ENCODE measurements at places on chromosomes 12 and 14.
A peak's percentile ranks its signal among the peaks of the same experiment; 100 is the strongest.

GRCh38 chr12:124848621-124849380 lies 14.9 kb downstream of the SCARB1 start:
- no peak for DNase-seq

- DNase-seq: no peak
These were observed 7.0 kb downstream of the ACSS3 start for GRCh38 chr12:81084811-81085350.

DNA sequence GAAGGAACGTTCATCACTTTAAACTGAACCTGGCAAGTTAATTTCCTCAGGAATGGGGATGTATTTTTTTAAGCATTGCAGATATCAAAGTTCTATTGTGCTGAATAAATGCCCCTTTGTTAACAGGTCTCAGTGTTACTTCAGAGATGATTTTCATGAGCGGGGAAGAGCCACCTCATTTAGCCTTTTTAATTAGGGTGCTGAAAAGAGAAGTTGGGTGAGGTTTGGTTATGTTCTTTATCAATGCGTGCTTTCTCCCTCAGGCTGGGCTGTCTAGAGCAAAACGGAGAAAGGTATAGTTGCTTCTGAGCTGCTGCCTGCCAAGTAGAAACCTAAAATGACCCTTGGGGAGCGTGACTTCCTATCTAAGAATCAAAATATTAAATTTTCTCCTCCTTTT lies 8.0 kb upstream of the HIP1R start:
- DNase-seq: no peak

- DNase-seq: no peak
These were observed 28.0 kb downstream of the ITGA7 start for GRCh38 chr12:55679691-55680090.

- no peak for DNase-seq
These were observed 161.2 kb downstream of the TMTC3 start for GRCh38 chr12:88303335-88303734.

DNA sequence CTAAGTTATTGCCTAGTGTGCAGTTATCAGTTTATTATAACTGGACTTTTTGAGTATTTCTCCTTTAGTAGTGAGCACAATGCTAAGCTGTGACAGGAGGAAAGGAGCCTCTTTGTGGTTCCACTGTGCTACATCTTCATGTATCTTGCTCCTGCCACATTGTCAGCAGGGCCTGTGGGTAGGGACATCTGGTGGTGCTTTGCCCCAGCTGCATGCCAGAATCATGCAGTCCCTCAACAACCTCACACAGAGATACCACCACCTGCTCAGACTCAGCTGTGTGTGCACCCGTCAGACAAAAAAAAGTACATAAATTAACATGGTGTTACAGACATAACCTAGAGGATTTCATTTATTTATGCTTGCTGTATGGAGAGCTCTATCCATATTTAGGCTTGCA lies 51.1 kb downstream of the MIS18BP1 start:
- no peak for DNase-seq

- no peak for DNase-seq
These were observed 43.2 kb downstream of the GALNT4 start for GRCh38 chr12:89481213-89481914.

GRCh38 chr14:101865288-101865687 lies 99.1 kb upstream of the DYNC1H1 start:
- no peak for DNase-seq

DNA sequence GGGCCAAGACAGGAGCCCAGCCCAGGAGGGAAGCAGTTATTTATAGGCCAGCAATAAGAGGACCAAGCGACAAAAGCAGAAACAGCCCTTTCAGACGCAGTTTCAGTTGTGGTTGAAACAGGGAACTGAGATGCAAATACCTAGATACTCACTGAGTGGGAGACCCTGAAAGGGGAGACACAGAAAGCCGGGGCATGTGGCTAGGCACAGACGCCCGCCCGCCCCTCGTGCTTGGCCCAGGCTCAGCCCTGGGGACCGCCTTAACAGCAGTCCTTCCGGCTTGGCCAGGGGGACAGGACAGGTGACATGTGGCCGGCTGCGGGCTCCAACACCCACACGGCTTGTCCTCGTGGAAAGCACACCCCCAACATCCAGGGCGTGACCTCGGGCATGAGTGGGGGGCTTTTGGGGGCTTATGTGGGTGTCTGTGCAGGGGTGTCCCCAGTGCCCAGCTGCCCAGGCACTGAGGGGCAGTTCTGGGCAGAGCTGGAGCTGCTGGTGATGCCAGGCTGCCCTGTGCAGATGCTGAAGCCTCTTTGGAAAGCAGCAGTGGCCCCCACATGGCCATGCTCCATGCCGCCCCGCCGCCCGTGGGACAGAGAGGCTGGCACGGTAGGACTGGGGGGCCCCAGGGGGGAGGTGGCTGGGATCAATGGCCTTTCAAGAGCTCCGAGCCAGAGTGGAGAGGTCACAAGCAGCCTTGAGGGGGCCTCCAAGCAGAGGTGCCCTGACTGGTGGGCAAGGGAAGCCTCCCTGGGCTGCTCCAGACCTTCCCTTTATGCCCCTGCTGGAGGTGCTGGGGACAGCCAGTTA lies 2.1 kb downstream of the PLD4 start:
- DNase-seq: no peak

DNA sequence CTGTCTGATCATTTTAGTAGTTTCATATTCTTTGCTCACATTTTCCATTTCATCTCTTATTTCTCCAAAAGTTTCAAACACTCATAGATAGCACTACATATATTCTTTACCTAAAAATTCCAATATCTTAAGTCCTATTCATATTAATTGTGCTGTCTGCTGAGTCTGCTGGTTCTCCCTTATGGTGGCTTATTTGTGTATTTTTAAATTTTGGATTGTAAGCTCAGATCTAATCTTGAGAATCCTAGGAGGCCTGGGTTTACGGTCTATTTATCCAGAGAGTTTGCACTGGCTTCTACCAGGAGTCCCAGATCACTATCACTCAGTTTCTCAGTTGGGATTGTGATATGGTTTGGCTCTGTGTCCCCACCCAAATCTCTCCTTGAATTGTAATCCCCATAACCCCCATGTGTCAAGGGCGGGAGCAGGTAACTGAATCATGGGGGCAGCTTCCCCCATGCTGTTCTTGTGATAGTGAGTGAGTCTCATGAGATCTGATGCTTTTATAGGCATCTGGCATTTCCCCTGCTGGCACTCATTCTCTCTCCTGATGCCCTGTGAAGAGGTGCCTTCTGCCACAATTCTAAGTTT lies 10.2 kb downstream of the NT5DC3 start:
- DNase-seq: no peak

GRCh38 chr12:97650242-97650641 lies 187.6 kb downstream of the RMST start:
- DNase-seq: no peak

DNA sequence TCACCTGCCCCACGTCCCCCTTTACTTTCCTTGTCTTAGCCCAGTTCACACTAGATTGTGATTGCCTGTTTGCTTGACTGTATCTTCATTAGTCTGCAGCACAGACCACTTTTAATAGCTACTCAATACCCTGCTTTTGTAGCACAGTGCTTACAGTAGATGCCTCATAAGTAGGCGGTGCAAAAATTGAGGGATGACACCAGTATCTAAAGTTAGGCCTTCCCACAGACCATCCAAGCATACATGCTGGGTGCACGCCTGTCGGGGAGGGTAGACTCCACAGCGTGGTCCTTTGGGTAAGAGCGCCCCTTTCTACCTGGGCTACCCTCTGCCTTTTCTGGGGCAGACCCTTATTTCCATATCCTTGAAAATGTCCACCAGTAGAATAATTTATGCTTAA lies 140.8 kb downstream of the GCH1 start:
- no peak for DNase-seq

DNA sequence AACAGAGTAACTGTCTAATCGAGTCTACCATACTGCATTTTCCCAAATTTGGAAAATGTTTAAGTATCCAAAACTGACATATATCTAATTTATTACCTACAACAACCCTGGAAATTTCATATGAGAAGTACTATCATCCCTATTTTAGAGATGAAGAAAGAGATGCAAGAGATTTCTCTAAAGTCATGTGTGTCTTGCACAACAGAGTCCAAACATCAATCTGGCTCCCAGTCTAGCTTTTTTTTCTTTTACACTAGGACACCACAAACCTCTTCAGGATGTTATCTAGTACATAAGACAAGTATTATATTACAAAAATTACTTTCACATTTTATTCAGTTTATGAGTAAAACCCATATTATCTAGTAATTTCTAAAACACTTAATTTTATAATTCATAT lies 39.1 kb downstream of the CAPS2 start:
- DNase-seq: no peak

DNA sequence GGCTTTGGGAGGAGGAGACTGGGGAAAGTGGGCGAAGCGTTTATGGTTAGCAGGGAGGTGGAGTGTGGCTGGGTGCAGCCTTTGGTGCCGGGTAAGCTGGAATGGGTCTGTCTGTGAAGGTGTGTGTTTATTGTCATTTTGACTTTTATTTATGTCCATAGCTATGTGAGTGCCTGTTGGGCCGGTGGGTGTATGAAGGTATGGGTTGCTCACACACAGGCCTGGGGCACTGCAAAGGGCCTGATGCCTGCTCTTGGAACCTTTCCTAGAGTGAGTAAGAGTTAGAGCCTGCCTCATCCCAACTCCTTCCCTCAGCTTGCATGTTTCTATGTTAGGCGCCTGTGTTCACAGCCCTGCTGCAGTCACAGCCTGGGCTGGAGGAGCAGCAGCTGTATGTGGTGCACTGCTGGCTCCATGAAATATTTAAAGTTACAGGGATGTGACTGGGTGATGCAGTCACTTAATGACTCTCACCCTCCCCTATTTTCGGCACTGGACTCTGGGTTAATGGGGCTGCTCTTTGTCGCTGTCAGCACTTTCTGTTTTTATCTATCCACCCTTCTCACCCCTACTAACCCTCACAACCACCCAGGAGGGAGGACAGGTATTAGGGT lies 2.6 kb upstream of the PPP1R1A start:
- peak; percentile 47 for DNase-seq

DNA sequence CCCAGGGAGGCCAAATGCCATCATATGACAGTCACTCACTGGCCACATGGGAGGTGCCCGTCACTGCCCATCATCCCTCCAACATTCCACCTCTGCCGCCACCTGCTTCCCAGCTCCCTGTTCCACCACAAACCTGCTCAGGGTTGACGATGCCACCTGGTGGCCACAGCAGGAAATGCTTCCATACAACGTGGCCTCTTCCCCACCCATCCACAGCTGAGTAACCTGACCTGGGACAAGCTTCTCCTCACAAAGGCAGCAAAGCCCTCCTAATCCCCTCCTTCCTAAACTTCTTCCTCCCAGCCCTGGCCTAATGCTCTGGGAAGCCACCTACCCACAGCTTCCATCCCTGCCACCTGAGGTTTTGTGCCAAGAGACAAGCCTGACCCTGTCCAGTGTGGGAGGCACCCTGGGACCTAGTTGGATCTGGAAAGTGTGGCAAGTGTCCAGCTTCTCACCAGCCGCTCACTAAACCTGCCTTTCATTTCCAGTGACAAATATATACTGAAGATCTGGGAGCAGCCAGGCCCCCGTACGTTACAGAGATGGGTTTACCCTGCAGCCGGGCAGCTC lies 4.3 kb downstream of the DEGS2 start:
- DNase-seq: no peak

GRCh38 chr12:113184900-113185179 lies 438 bp downstream of the DDX54 start:
- DNase-seq: peak; percentile 95

- peak; percentile 13 for DNase-seq
These were observed 85.6 kb downstream of the MSRB3 start for GRCh38 chr12:65364046-65364445.

DNA sequence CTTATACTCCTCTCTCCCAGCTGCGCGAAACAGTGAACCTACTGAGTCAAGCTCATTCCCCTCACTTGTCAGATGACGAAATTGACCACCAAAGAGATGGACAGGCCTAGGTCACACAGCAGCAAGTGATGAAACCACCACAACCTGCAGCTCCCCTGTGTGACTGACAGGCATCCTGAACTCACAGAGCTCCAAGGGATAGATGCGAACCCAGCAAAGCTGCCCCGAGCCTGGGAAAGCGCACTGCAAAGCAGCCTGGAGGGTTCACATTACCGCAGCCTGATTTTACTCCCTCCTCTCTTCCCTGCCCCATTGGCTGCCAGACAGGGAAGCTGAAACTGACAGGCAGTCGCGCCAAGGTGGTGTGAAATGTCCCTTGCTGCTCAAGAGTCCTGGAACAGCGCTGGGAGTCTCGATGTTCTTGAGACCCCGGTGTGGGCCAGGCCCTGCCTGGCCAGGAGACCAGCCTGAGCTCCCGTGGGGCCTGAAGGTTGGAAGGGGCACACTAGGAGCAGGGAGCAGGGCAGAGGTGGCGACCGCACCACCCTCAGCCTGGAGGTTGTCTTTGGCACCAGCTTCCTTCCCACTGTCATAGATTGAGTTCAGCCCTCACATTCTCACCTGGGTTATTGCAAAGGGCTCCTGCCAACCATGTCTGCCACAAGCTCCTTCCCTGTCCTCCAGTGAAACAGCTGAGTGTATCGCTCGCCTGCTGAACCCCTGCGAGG lies 36.3 kb downstream of the SNRNP35 start:
- DNase-seq: no peak

DNA sequence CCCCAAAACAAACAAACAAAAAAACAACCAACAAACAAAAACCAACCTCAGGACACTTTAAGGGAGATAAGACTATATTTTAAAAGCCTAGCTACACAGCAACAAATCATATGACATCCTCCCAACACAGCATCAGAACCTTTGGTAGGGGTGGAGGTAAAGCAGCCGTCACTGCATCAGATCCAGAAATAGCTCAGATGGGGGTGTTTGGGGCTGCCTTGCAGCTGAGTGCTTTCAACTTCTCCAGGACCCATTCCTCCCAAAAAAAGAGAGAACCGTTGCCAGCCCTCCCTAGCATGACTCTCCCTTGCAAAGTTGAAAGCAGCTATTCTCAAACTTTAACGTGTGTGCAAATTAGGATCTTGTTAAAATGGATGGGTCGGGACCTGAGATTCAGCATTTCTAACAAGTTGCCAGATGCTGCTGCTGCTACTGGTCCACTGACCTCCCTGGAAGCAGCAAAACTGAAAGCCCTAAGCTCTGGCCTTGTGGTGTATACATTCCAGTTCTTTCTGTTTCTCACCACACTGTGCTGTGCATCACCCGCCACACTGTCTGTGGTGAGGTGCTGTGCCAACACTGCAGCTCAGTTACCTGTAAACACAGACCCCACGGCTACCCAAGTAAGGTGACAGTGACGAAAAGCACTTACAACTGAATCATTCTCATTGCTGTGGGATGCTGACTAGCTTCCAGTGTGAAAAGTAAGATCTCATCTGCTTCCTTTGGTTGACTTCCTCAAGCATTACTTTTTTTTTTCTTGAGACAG lies 54.0 kb downstream of the SLC38A1 start:
- no peak for DNase-seq

GRCh38 chr14:106530423-106531107 lies 1004.2 kb downstream of the TMEM121 start:
- DNase-seq: no peak

- DNase-seq: peak; percentile 81
These were observed 28.8 kb upstream of the BHLHE41 start for GRCh38 chr12:26153421-26154154.
